ENCODE measurements at places on chromosomes 3 and 15.

DNA sequence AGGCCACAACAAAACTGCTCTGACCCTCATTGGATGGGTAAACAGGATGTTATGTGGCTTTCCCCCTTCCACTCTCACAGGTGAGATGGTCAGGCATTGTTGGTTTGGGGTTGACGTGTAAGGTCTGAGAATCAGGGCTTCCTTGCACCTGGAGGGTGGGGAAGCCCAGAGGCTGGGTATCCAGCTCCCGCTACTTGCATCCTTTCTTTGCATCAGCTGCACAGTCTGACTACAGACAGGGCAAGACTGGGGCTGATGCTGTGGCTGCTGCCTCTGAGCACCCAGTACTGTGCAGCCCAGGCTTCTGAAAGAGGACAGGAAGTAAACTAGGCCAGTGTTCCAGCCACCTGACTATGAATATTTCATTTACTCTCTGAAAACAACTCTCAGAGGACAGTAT is 58.0 kb upstream of the ATP2B2 start:
- peak; percentile 50 for DNase-seq

DNA sequence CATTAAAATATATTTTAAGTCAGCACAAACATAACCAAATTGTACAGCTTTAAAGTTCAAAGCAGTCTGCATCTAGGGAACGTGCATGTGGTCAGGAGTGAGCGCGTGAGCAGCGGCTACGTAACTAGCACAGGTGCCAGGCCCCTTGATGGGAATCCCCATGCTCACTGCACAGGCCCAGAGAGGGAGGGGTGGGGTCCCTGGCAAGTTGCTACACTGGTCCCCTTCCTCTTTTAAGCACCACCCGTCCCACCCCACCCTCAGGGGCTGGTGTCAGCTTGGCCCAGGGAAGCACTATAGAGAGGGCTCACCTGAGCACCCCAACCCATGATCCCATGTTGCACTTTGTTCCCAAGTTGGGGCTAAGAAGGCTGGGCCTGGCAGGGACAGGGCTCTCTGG is 835 bp upstream of the GMPPB start:
- DNase-seq = peak; percentile 58

DNA sequence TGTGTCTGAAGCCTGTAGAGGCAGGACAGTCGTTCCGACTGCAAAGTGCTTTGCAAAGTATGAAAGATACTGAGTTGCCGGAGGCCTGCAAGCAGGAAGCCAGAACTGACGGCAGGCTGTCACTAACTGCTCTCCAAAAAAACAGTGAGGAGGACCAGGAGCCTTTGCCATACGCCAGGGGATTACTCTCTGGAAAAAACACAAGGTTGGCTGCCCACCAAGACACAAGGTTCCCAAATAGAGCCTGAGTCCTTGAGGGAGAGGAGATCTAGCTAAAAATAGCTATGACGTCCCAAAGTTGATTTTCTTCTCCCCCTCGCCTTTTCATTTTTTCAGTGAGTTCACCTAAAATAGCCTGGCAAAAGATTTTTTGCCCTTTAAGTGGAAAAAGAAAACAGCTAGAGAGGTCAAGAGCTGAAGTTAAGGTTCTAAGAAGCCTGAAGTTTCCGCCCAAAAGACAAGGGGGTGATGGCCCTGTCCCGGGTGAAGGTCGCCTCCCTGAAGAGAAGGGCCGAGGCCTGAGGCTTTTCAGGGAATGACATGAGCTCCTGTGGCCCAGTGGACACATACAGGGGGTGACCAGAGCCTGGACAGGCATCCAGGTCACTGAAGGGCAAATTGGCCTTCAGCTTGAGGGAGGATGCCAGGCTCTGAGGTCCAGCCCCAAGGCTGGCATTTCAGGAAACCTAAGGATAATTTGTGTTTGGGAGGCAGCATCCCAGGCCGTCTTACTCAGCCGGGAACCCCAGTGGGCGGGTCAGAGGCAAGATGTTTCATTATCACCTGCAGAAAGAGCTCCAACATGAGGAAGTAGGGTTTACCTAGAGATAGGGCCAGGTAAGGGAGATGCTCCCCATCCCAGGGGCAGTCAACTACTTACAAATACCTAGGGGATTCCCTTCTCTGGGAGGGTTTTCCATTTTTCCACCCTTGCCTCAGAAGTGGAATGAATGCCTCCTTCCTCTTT is 44.9 kb upstream of the DGKG start:
- DNase-seq = no peak

- no peak for DNase-seq
Observed at GRCh38 chr3:5123937-5124336, 1.8 kb downstream of the ARL8B start.

GRCh38 chr15:25464784-25465183 is 26.0 kb upstream of the UBE3A start:
- DNase-seq = no peak

DNA sequence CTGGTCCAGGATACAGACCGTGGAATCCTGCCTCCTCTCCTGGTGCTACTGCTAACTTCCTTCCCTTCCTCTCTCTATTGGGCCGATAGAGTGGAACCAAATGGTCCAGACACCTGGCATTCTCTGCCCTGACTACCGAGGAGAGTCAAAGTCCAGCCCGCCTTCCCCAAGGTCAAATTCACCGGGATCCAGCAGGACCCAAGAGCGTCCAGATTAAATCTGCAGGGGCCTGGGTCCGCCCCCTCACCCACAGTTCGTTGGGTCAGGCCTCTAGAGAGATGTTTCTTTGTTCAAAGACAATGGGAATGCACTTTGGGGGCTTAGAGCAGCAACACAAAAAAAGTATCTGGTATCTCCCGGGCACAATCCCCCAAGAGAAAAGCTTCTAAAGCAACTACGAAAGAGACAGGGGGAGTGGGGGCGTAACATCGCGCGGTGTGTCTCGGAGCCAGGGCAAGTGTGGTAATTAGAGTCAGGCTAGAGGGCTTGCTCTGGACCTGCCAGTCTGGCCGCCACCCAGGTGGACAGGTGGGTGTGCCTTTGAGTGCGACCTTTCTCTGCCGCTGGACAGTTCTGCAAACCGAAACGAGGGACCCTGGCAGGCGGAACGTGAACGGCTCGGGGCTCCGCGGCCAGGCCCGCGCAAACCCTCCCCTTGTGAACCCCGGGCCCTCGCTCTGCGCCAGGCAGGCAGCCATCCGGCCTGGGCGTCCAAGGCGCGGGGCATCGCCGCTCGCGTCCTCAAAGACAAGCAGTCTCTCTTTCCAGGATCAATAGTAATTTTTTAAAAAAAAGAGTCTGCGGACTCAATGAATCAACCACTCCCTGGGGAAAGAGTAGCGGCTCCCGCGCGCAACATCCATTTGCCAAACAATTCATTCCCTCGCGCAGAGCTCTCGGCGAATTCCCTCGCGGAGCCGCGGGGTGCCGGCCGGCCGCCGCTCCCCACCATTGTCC is 806 bp downstream of the KLHL25 start:
- peak; percentile 73 for DNase-seq
